Activated CD4-positive, alpha-beta T cell treated with anti-CD3 and anti-CD28 coated beads for 36 hours (primary cell): ENCODE measurements at places on chromosomes 2 and 18. TPM values are rescaled to one million over a fixed set of nuclear protein-coding genes. Genes with fewer than 3 reads are reported as not detected.

SP9 gene
- not detected for total RNA-seq

MRO gene
- not detected for total RNA-seq

DNA sequence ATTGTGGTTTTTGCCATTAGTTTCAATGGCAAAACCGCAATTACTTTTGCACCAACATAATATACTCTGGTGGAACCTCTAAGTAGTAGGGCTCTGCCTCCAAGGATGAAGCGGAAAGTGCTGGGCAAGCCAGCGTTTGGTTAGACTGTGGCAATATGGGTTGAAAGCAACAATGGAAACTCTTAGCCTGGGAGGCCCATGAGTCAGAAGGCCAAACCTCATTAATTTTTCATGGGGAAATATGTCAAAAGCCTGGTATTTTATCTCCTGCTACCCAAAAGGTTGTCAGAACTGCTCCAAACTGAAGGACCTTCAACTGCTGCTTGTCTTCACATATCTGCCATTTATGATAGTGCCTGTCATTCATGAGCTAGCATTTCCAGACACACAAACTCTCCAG lies 179.1 kb upstream of the CYP26B1 start:
- no peak overlapping the region for H3K27ac ChIP-seq
- H3K4me3 ChIP-seq: no peak overlapping the region
- no peak for DNase-seq
- no peaks in the 10 kb centered on the region for H3K4me1 ChIP-seq
- H3K36me3 ChIP-seq: peaks cover 2% of the 10 kb centered on the region

GRCh38 chr2:102250278-102250821 lies 61.0 kb upstream of the IL1RL1 start:
- DNase-seq: no peak
- H3K4me1 ChIP-seq: peaks cover 35% of the 10 kb centered on the region
- no peak overlapping the region for H3K27ac ChIP-seq
- peak overlapping the region; percentile 73 for H3K4me3 ChIP-seq

DNA sequence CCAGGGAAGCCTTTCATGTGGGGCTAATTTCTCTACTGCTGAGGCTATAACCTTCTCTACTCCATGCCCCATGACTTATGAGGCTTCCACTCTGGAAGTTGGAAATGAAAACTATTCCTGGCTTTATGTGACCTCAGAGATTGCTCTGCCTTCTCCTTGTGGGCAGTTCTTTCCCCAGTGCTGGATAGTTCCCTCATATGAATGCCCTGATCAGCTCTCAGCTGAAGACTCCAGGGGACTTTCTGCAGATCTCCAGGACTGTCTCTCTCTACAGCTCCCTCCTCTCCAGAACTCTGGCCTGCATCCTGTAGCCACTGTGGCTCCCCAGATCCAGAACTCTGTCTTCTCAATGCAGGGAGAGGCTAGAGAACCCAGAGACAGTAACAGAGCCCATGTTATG lies 235.1 kb downstream of the SEPTIN10 start:
- H3K36me3 ChIP-seq: no peaks in the 10 kb centered on the region
- no peaks in the 10 kb centered on the region for H3K4me1 ChIP-seq
- no peak overlapping the region for H3K27ac ChIP-seq
- H3K4me3 ChIP-seq: no peak overlapping the region
- H3K27me3 ChIP-seq: no peaks in the 10 kb centered on the region

GRCh38 chr18:36633961-36634412 lies 194.8 kb downstream of the TPGS2 start:
- no peaks in the 10 kb centered on the region for H3K36me3 ChIP-seq
- no peak overlapping the region for H3K4me3 ChIP-seq
- peaks cover 3% of the 10 kb centered on the region for H3K27me3 ChIP-seq
- H3K4me1 ChIP-seq: no peaks in the 10 kb centered on the region

- H3K4me1 ChIP-seq: no peaks in the 10 kb centered on the region
- no peak overlapping the region for H3K27ac ChIP-seq
- no peaks in the 10 kb centered on the region for H3K27me3 ChIP-seq
- H3K36me3 ChIP-seq: peaks cover 25% of the 10 kb centered on the region
Observed at GRCh38 chr2:84472856-84473565, 13.9 kb upstream of the SUCLG1 start.

- H3K4me1 ChIP-seq: no peaks in the 10 kb centered on the region
- H3K27ac ChIP-seq: no peak overlapping the region
- no peak overlapping the region for H3K4me3 ChIP-seq
- H3K27me3 ChIP-seq: no peaks in the 10 kb centered on the region
- DNase-seq: no peak
- no peaks in the 10 kb centered on the region for H3K36me3 ChIP-seq
Observed at GRCh38 chr18:69128566-69128965, 272.1 kb upstream of the DOK6 start.

DNA sequence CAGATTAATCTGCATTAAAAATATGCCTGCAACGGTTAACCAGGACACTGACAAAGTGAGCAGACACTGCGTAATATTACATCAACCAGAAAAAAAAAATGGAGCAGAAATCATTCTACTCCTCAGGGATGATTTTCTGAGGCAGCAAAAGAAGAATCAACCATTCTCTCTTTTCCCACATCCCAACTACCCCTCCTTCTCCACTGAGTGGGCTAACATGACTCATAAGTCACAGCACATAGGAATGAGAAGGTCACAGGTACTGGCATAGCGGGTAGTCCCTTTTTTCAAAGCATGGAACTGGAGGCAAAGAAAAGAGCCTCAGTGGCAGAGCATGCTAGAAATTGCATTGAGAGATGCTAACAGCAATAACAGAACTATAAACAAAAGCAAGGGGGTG lies 54.3 kb upstream of the TSPYL6 start:
- no peak for DNase-seq
- peaks cover 3% of the 10 kb centered on the region for H3K27me3 ChIP-seq
- H3K4me3 ChIP-seq: no peak overlapping the region
- no peaks in the 10 kb centered on the region for H3K36me3 ChIP-seq
- no peaks in the 10 kb centered on the region for H3K4me1 ChIP-seq

- peaks cover 15% of the 10 kb centered on the region for H3K4me1 ChIP-seq
- no peak overlapping the region for H3K27ac ChIP-seq
- peaks cover 38% of the 10 kb centered on the region for H3K36me3 ChIP-seq
- no peaks in the 10 kb centered on the region for H3K27me3 ChIP-seq
Observed at GRCh38 chr2:45433363-45433762, 177.7 kb downstream of the SRBD1 start.

- no peaks in the 10 kb centered on the region for H3K4me1 ChIP-seq
- DNase-seq: no peak
- H3K4me3 ChIP-seq: no peak overlapping the region
Observed at GRCh38 chr2:100041385-100041784, 101.0 kb downstream of the AFF3 start.

- no peaks in the 10 kb centered on the region for H3K36me3 ChIP-seq
- no peaks in the 10 kb centered on the region for H3K4me1 ChIP-seq
- peaks cover 7% of the 10 kb centered on the region for H3K27me3 ChIP-seq
Observed at GRCh38 chr2:29640360-29640759, 281.0 kb downstream of the ALK start.

LYG2 gene
- not detected for total RNA-seq

DNA sequence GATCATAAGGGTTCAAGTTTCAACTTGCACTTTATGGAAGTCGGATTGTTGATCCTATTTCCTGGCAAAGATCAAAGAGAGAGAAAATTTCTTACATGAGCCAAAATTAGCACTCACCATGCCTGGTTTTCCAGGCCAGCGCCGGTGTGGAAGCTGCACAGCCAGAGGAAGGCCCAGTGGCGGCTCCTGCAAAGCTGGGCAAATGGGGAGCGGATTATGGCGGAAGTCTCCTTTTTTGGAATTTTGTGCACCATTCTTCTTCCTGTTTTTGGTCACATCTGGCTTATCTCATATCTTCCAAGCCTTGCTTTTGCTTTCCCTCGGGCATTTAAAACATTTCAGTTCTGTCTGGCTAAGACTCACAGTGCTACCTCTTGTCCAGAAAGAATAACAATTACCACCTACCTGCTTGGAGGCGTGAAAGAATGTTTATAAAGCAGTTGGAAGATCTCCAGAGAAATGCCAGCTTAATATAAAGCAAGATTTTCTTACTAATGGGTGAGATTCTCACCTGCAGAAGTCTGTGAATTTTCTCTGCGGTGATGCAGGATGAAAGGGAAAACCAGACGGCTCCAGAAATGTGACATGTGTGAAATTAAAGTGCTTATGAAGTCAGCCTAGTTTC lies 94.3 kb downstream of the ASAP2 start:
- H3K27ac ChIP-seq: no peak overlapping the region
- no peaks in the 10 kb centered on the region for H3K4me1 ChIP-seq
- no peak overlapping the region for H3K4me3 ChIP-seq
- DNase-seq: no peak
- H3K36me3 ChIP-seq: no peaks in the 10 kb centered on the region

GRCh38 chr18:63161761-63162195 lies 157.8 kb downstream of the BCL2 start:
- H3K4me3 ChIP-seq: peak overlapping the region; percentile 73
- peak overlapping the region; percentile 95 for H3K27ac ChIP-seq
- DNase-seq: peak; percentile 90
- no peaks in the 10 kb centered on the region for H3K27me3 ChIP-seq
- H3K36me3 ChIP-seq: peaks cover 35% of the 10 kb centered on the region

DNA sequence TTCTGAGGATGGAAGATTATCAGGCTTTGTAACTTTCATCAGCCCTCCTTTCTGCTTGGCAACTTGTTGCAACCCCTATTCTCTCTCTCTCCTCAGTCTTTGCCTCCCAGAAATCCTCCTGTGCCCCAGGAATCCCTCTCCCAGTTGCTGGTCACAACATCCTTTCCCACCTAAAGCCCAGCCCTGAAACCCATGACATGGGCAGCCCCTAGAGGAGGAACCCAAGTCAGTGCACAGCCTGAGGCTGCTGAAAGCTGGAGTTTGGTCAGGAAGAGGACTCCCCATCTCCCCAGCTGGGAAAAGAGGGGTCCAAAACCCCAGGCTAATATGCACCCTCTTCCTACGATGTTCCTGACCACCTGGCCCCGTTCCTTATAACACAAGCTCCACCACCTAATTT lies 29.5 kb downstream of the PKDCC start:
- H3K27ac ChIP-seq: no peak overlapping the region
- no peak overlapping the region for H3K4me3 ChIP-seq
- peaks cover 2% of the 10 kb centered on the region for H3K27me3 ChIP-seq
- H3K36me3 ChIP-seq: no peaks in the 10 kb centered on the region
- DNase-seq: no peak
- H3K4me1 ChIP-seq: no peaks in the 10 kb centered on the region

KYNU gene
- not detected for total RNA-seq

DNA sequence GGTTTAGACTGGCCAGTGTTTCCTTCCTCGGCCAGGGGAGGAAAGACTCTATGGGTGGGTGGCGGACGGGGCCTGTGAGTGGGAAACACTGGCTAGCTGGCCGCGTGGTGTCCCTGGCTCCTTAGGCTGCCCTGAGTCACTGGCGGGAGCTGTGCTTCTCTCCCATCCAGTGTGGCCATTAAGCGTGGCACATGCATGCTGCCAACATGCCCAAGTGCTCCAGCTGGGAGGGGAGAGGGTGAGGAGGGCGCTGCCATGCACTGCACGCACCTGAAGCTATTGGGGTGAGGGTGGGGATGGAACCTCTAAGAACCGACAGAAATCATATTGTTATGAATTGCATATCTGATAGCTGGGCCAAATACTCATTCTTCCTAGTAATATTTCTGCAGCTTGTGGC lies 270.8 kb downstream of the CALCRL start:
- no peak overlapping the region for H3K4me3 ChIP-seq
- H3K36me3 ChIP-seq: no peaks in the 10 kb centered on the region
- H3K27me3 ChIP-seq: no peaks in the 10 kb centered on the region

ODC1 gene
- total RNA-seq: 158 TPM

- peak; percentile 29 for DNase-seq
- H3K4me3 ChIP-seq: peak within 1 kb of the TSS; percentile 36
- H3K36me3 ChIP-seq: peaks cover 3% of the 10 kb centered on the region
- no peaks in the 10 kb centered on the region for H3K4me1 ChIP-seq
- H3K27me3 ChIP-seq: peaks cover 50% of the 10 kb centered on the region
Observed at GRCh38 chr2:100321866-100322820, at the start of gene LONRF2. LONRF2 (minus strand) TSS chr2:100322501; CDS start chr2:100322093, 408 bp downstream.

GRCh38 chr18:59009846-59010245 lies 129.8 kb upstream of the SEC11C start:
- no peak for DNase-seq
- H3K27ac ChIP-seq: no peak overlapping the region
- H3K4me1 ChIP-seq: no peaks in the 10 kb centered on the region
- H3K27me3 ChIP-seq: peaks cover 16% of the 10 kb centered on the region
- no peaks in the 10 kb centered on the region for H3K36me3 ChIP-seq

- peak; percentile 72 for DNase-seq
- H3K4me1 ChIP-seq: peaks cover 61% of the 10 kb centered on the region
- no peaks in the 10 kb centered on the region for H3K27me3 ChIP-seq
- H3K27ac ChIP-seq: peak overlapping the region; percentile 99
- H3K36me3 ChIP-seq: peaks cover 19% of the 10 kb centered on the region
Observed at GRCh38 chr2:143261986-143262385, 132.8 kb downstream of the ARHGAP15 start.

TEX44 gene
- not detected for total RNA-seq

- peaks cover 3% of the 10 kb centered on the region for H3K4me1 ChIP-seq
- H3K36me3 ChIP-seq: no peaks in the 10 kb centered on the region
- no peak overlapping the region for H3K4me3 ChIP-seq
- H3K27me3 ChIP-seq: peaks cover 18% of the 10 kb centered on the region
Observed at GRCh38 chr18:37534627-37535026, 31.0 kb downstream of the CELF4 start.

GRCh38 chr2:181419129-181419855 lies 37.9 kb upstream of the ITGA4 start:
- H3K4me3 ChIP-seq: no peak overlapping the region
- DNase-seq: no peak

- H3K27me3 ChIP-seq: peaks cover 11% of the 10 kb centered on the region
- no peak overlapping the region for H3K27ac ChIP-seq
- H3K4me1 ChIP-seq: peaks cover 8% of the 10 kb centered on the region
- DNase-seq: no peak
- H3K36me3 ChIP-seq: no peaks in the 10 kb centered on the region
- H3K4me3 ChIP-seq: no peak overlapping the region
Observed at GRCh38 chr2:158388159-158388558, 68.4 kb downstream of the CCDC148 start.

DNA sequence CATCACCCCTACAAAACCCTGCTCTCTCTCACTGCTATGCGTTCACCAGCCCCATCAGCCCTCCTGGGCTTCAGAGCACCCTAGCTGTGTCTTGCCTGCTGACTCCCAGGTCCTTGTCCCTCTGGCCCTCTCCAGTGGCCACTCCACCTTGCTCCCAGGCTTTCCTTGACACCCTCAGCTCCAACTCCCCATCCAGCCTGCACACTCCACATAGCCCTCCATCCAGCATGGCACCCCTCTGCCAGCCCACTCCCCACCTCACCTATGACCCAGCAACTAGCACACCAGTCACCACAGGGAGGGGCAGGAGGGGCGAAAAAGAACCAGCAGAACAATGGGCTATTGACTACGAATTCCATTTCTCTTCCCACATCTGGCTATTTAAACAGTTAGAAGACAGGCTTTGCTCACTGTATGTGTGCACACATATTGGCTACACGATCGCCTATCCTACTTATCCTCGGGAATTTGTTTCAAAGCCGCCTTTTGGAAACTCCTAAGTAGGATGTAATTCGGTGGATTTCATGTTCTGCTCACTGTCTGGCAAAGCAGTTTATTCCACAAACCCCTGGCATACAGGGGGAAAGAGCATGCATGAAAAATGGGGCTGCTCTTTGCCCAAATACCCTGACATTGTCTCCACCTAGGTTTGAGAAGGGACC lies 195.3 kb downstream of the SMAD2 start:
- H3K36me3 ChIP-seq: no peaks in the 10 kb centered on the region
- no peak overlapping the region for H3K27ac ChIP-seq
- H3K27me3 ChIP-seq: peaks cover 27% of the 10 kb centered on the region
- H3K4me1 ChIP-seq: no peaks in the 10 kb centered on the region

OR6B2 gene
- not detected for total RNA-seq
